Activated naive CD8-positive, alpha-beta T cell treated with anti-CD3 and anti-CD28 coated beads, Interleukin-2, amount 10 ng/mL, durations not matched to agents 7 days and 5 days (primary cell): ENCODE measurements at places on chromosomes 7 and 10. TPM values are rescaled to one million over a fixed set of nuclear protein-coding genes. Genes with fewer than 3 reads are reported as not detected.

NEUROG3 gene
- 0.22 TPM for total RNA-seq

TAF6 gene
- 63.7 TPM for total RNA-seq

DNA sequence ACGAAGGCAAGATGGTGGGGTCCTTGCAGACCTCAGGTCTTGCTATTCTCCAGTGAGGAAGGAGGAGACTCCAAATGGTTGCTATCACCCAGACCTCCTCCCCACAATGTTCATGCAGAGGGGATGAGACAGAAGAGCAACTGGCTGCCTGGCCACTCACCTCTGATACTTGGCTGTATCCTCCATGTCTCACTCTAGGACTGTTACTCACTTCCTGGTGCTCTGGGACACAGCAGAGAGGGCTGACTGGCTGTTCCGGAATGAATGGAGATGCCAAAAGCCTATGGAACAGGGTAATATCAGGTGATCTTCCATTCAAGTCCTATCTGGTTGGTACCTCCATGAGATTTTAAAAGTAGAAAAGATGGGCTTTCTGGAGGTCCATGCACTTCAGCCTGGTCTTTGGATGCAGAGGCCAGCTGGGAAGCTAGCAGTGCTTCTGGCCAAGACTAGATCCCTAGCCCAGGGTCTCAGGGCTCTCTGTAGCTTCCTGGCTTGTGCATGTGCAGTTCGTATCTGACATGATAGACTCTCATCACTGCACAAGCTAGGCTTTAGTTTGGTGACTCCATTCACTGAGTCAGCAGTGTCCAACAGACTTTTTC lies 27.0 kb upstream of the ABI1 start:
- DNase-seq, result no peak
- peaks cover 2% of the 10 kb centered on the region for H3K4me1 ChIP-seq
- H3K36me3 ChIP-seq, result no peaks in the 10 kb centered on the region
- peaks cover 6% of the 10 kb centered on the region for H3K27me3 ChIP-seq
- H3K27ac ChIP-seq, result no peak overlapping the region

DNA sequence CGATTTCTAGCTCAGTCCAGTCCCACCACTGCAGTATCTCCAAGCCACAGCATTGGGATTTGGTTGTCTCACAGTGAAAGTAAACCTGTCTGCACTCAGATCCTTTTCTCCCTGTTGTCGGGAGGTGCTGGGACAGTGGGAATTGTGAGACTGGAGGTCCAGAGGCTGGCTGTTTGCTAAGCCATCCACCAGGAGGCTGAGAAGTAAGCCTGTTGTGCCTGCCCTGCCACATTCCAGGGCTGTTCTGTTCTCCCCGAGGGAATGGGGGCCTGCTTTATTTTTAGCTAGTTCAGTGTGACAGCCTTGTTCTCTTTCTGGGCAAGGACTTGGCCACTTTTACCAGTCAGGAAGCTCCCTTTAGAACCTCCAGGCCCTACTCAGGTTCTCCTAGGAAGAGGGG lies 54.9 kb downstream of the HK1 start:
- no peak overlapping the region for H3K4me3 ChIP-seq
- no peaks in the 10 kb centered on the region for H3K27me3 ChIP-seq
- peaks cover 18% of the 10 kb centered on the region for H3K36me3 ChIP-seq
- no peak for DNase-seq
- peaks cover 46% of the 10 kb centered on the region for H3K4me1 ChIP-seq
- no peak overlapping the region for H3K27ac ChIP-seq
